GDM1 (cell line): ENCODE measurements at places on chromosomes 1 and 21.

- no peak for DNase-seq
Observed at GRCh38 chr1:21764615-21765423, 18.1 kb downstream of the USP48 start.

DNA sequence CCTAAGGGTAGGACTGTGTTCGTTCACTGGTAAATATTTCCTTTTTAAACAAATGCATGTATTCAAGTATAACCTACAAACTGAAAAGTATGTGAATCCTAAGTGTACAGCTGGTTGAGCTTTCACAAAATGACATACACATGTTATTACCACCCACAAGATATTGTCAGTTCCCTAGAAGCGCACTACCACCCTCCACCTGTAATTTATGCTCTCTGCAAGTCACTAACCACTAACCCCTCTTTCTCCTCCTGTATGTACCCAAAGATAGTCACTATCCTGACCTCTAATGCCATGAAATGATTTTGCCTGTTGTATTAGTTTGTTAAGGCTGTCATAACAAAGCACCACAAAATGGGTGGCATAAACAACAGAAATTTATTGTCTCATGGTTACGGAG, 82.8 kb upstream of the CHODL start:
- no peak for DNase-seq

DNA sequence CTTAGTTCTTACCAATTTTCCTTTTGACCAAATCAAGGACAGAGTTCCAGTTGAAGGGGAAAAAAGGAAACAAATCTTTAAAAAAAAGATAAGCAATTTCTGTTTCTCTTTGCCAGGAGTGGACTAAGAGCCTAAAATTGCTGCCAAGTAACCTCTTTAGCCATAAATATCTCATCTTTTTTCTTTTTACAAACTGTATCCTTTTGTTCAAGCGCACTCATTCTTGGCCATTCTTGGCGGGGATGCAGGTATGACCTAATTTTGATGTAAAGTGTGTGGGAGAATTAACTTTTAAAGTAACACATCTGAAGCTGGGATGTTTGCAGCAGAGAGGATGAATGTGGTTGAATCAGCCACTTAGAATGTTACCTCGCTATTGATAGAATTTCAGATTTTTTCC, 13.4 kb upstream of the KIF1B start:
- no peak for DNase-seq

DNA sequence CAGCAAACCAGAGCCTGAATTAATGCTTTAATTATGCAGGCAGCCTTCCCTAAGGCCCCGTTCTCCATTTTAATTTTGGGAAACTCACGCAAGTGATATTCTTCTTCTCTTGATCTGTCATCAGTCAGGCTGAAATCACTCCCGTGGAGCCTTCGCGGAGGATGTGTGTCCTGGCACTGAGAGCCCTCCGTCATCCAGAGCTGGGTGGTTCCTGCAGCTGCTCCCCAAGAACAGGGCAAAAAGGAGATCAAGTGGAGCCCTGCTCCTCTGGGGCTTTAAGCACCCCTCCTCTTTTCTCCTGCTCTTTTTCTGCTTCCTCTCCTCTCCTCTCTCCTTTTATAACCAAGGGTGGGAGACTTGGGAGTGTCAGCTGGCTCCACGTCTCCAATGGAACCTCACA, 133.2 kb upstream of the CACNA1E start:
- DNase-seq: no peak

- DNase-seq: no peak
Observed at GRCh38 chr1:209344156-209344555, 239.4 kb upstream of the CAMK1G start.

GRCh38 chr21:20424943-20425342, 573.3 kb upstream of the NCAM2 start:
- DNase-seq: no peak

DNA sequence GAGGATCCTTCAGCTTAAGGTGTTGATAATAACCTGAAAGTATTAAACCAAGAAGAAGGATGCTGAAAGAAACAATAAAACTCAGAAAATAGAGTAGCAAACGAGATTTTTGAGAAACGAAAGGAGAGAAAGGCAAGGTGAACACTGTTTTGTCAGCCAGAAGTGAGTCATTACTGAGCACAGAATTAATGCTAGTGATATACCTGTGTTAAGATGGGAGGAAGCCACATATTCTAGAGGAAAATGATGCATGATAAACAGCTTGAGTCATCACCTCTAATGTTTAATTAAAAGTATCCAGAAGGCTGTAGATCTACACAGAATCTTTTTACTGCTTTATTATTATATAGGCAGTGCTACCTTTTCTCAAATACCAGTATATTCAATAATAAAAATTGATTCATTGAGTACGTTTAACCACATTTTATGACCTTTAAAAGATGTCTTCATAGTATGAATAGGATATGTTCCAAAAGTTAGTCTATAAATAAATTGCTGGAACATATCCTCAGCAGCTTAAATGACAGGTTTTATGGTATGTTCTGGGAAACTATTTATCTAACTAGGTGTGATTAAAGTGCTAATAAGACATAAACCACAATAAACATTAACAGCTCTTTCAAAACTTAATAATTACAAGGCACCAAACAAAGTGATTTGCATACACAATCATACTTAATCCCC, 10.3 kb downstream of the SH3GLB1 start:
- no peak for DNase-seq
